Stimulated activated effector memory CD8-positive, alpha-beta T cell treated with anti-CD3 and anti-CD28 coated beads, Interleukin-12 subunit alpha, Interleukin-12 subunit beta, amount 100 ng/mL, for 72 hours (primary cell): ENCODE measurements at places on chromosomes 3 and 15.

GRCh38 chr15:96316953-96317629 is 13.4 kb upstream of the NR2F2 start:
- DNase-seq = no peak

DNA sequence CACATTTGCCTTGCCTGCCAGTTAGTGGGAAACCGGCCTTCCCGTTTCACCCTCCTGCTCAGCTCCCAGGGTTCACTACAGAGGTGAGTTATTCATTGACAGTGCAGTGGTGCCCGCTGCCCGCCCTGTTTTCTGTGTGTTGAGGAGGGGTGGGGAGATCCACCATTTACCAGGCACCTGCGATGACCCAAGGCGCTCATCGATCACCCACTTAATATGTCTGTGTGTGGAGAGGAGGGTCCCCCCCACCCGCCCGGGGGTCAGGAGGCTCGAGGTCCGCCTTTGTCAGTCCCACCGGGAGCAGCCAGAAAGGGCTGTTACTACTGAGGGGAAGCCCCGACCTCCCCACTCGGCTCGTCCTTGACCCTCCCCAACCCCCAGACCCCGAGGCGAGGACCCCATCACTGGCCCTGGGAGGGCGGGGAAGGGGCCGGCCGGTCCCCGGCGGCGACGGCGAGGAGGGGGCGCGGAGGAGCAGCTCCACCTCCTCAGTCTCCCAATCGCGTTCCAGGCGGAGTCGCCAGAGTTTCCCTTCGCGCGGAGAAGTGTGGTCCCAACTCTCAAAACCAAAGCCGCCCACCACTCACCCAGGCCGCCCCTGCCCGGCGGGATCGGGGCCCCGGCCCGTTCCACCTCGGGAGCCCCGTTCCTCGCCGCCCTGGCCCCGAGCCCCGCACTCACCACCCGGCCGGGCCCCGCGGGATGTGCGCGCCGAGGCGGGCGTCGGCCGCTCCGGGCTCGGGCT is 1.1 kb downstream of the PLXNB1 start:
- DNase-seq = peak; percentile 12

GRCh38 chr15:101172501-101173071 is 79.3 kb downstream of the CHSY1 start:
- DNase-seq = no peak

DNA sequence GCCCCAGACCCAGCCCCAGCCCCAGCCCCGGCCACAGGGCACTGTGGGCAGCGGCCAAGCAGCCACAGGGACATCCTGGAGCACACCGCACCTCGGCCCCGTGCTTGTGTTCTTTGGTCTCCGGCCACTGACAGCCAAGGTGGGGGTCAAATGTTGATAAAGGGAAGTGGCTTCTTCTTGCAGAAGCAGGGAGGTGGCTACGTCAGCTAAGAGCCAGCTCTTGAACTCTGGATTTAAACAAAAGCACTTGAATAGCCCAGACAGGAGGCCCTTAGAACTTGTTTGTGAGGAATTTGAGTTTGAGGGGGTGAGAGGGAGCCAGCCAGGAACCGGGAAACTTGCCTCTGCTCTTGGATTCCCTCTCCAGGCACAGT is 135.8 kb upstream of the ABHD17C start:
- DNase-seq = no peak

DNA sequence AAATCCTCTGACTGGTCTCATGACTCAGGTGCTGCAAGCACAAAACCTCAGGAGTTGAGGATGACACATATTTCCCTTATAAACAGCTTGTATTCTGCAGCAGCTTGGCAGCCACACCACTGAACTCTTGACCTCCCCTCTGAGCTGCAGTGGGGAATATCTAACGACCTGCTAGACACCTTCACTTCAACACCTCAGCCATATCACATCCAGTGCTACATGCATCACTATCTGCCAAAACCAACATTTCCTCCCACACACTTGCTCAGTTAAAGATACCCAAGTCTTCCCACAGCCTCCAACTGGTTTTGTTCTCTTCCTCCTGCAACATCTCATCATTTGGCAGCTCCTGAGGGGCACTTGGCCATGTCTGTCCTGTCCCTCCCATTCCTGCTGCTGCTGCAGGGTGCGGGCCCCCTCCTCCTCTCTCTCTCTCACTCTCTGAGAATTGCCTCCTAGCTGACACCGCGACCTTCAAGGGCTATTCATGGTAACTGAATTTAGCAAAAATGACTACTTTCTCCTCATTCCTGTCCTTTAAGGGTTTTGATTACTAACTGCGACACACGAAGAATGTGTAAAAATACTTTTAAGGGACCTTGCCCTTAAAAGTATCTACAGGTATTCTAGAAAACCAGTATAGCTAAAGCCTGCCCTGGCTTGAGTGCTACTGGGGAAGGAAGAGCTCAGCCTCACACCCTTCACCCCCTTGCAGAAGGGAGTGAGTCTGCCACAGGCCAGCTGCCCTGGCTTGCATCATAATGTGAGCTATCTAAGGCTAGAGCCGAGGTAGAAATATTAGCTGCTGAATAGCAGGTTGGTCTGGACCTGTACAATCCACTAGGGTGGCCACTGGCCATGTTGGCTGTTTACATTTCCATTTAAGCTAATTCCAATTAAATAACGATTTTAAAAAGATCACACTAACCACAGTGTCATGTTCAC is 5.0 kb upstream of the CCR9 start:
- peak; percentile 64 for DNase-seq

GRCh38 chr15:85761635-85762034 is 33.1 kb downstream of the KLHL25 start:
- DNase-seq = no peak

GRCh38 chr3:37862219-37862902 is 681 bp downstream of the CTDSPL start:
- no peak for DNase-seq

GRCh38 chr15:63251701-63252100 is 25.7 kb upstream of the APH1B start:
- no peak for DNase-seq
